ENCODE measurements at places on chromosomes 7 and 10.

DNA sequence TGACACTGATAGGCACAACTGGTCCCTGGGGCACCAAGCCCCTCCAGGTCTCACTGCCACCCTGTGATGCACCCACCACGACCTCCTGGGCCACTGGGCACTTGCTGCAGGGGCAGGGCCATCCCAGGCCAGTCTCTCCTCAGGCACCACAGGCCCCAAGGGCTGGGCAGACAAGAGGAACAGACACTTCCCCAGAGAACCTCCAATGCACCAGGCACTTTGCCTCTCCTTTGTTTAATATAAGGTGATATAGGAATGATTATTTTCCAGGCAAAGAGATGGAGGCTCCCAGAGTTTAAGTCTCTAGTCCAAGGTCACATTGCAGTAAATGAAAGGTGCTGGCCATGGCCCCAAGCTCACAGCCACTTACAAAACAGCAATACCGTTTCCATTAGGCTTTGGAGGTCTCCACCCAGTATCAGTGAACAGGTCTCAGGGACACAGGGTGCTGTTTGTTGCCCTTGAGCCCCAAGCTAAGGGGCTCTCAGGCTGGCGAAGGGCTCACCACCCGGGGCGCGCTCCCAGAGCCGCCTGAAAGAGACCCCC, 4.5 kb downstream of the DEPP1 start:
- DNase-seq: no peak

GRCh38 chr7:32178677-32179366, 108.6 kb upstream of the PDE1C start:
- DNase-seq: no peak

DNA sequence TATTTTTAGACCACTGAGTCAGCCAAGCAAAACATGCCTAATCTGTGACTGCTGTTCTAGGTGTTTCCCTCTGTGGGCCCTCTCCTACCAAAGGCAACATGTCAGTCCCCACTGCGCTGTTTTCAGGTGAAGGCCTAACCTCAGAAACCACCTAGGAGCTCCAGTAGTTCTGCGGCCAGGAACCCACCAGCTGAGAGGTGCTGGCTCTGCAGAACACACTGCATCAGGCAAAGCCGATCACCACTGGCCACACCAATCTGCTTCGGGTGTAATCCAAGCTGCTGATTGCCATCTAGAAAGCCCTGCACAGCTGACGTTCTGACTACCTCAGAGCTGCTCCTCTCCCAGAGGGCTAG, 14.9 kb downstream of the CAMK2G start:
- DNase-seq: no peak

GRCh38 chr7:90412458-90413184, 9.4 kb downstream of the CLDN12 start:
- peak; percentile 33 for DNase-seq

DNA sequence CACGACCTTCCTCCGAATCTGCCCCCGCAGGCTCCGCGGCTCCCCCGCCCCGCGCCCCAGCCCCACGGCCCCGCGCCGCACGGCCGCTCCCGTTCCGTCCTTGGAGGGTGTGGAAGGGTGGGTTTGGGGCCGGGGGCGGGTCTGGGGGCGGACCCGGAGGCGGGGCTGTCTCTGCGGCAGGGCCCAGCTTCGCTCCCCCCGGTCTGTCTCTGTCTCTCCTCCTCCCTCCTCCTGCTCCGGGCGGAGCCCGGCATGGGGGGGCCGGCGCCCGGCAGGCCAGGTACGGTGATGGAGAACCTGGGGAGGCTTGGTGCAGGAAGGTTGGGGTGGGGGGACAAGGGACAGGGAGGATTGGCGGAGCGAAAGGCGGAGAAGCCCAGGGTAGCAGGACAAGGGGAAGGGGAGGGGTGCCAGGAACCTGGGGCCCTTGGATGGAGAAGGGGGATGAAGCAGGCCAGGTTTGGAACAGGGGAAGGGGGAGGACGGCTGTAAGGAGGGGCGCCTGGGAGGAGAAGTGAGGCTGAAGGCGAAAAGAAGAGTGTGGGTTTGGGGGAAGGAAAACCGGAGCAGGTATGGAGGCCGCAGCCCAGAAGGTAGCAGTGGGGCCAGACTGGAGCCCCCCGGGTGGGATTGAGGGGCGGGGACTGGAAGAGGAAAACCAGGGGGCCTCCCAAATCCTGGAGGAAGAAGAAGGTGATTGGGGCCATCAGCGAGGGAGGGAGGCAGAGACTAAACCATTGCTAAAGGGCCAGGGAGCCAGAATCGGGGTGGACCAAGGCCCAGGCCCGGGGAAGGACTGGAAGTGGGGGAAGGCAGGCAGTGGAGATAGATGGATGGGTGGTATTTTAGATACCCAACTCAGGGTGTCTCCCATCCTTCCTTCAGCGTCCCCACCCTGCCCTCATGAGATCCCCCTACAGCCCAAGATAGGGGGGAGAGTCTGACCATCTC, at the start of gene NYAP1:
Gene NYAP1 (plus strand): TSS at position 206 of the 951 bp plus-strand sequence. CDS start 1,385 bp downstream, outside the sequence.
- DNase-seq: peak; percentile 82

- no peak for DNase-seq
These were observed 46.1 kb upstream of the SEPTIN7 start for GRCh38 chr7:35754741-35755140.

- peak; percentile 36 for DNase-seq
These were observed 244.5 kb upstream of the ANKRD30A start for GRCh38 chr10:36880898-36881297.

DNA sequence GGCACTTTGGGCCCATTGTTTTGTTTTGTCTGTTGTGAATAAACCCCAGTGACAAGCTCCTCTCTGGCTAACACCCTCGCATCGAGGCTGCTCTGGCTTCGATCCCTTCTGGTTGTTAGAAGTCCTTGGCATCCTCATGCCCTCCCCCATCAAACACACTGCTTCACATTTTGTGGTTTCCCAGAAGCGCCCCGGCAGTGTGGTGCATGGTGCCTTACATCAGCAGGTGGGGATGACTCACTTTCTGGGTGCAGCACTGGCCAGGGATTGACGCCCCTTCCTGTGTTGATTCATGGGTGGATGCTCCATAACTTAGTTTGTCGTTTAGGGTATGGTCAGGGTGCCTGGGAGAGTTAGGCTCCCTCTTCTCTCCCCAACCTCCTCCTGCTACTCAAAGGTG, 51.4 kb downstream of the PLPP4 start:
- no peak for DNase-seq

DNA sequence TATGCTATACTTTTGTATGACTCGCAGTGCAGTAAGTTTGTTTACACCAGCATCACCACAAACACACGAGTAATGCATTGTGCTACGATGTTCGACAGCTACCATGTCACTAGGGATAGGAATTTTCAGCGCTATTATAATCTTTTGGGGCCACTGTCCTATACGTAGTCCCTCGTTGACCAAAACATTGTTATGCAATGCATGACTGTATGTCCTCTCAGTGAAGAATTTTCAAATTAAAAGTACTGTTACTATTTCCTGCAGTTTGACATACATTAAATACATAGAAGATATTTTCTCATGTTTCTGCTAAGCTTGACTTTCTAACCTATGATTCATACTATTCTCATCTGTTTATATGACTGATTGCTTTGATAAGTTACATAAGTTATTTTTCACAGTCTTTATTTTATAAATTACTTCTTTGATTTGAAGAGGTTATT, 203.6 kb downstream of the VTI1A start:
- no peak for DNase-seq

DNA sequence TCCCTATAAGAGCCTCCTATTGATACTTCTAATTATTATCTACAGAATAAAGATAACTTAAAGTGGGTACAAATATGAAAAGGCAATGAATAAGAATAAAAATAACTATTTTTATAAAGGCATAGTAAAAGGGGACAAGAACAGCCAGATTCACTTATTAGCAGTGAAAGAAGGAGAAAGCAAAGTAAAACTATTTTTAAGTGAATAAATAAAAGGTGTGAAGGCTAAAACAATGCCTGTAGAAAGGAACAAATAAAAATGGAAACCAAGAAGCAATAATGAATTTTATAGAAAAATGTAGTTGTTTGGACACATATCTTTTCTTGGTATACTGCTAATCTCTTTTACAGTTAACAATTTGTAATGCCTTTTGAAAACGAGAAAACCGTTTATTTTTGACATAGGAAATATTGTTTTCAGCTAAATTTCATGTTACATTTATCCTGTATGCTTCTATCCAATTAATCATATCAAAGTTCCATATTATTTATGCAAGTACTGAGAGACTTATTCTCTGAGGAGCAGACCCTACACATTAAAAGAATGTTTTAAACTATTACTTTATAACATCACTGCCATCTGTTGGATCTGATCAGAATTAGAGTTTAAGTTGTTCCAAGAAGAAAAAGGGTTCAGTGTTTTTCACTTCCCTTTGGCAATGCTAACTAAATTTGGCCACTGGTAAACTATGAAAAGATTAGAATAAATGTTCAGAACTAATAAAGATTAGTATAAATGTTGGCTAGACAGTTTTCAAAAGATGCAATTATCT, 59.1 kb downstream of the ARMC3 start:
- DNase-seq: peak; percentile 28

GRCh38 chr7:51101111-51101757, 215.4 kb downstream of the COBL start:
- no peak for DNase-seq

- no peak for DNase-seq
These were observed 7.1 kb downstream of the FGFR2 start for GRCh38 chr10:121591186-121591585.

DNA sequence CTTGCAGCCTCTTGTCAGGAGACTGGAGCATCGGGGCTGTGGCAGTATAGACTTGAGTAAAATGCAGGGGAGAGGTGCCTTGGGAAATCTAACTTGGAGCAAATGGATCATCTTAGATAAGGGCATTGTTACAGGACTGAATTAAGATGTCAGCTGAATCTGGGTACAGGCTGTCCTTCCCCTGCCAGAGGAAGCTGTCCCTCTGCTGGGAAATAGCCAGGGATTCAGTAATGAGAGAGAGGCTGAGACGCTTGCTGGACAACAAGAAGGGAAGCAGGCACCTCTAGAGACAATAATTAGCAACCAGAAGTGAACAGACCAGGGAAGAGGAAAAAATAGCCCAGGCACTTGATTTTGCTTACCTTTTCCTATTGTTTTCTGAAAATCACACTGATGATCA, 20.7 kb upstream of the RAPGEF5 start:
- DNase-seq: no peak

- no peak for DNase-seq
These were observed 1005.8 kb downstream of the GATA3 start for GRCh38 chr10:9060314-9060713.
